Left forelimb (tissue), 1 donor: ENCODE measurements at places on chromosomes 11 and 22.
A peak's percentile ranks its signal among the peaks of the same experiment; 100 is the strongest.

- peak; percentile 37 for DNase-seq
Measured at GRCh38 chr22:43850529-43850928, 11.8 kb downstream of the SULT4A1 start.

DNA sequence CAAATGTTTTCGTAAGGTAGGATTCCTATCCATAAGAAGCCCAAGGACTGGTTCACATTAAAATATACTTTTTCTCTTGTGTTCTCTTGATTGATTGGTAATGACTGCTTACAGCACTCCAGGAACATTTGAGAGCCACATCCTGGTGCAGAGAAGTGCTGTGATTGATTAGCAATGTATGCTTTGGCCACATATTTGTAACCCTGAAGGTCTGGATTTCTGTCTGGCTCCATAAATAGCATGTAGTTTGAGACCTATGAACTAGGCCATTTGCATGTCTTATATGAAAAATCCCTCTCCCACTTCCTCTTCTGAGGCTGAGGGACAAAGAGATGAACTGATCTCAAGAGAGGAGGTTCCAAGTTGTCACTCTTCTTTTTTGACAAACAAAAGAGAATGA lies 49.3 kb upstream of the CD44 start:
- DNase-seq: no peak

GRCh38 chr11:2130881-2131352 lies 8.3 kb downstream of the IGF2 start:
- no peak for DNase-seq

- no peak for DNase-seq
Measured at GRCh38 chr11:914747-915501, 4.3 kb upstream of the CHID1 start.

DNA sequence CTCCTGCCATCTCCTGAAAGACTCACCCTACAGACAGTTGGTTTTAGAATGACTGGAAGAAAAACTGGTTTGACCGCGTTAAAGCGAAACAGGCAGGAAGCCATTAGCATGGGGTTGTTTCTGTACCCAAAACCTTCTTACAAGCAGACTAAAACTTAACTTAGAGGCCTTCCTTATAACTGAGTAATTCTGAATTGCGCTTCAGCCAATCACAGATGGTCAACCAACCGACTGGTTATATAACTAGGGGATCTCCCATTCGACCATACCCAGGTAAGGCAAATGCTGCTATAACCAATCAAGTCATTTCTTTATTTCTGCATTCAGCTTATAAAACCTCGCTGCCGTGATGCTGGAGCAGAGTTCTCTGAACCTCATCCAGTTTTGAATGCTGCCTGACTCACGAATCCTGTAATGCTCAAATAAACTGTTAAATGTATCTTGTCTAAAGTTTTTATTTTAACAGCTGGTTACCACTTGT lies 87.8 kb upstream of the DRD2 start:
- DNase-seq: no peak

GRCh38 chr11:32456864-32457263 lies 21.5 kb upstream of the WT1 start:
- DNase-seq: no peak

GRCh38 chr22:17471886-17472535 lies 91.3 kb upstream of the SLC25A18 start:
- no peak for DNase-seq

DNA sequence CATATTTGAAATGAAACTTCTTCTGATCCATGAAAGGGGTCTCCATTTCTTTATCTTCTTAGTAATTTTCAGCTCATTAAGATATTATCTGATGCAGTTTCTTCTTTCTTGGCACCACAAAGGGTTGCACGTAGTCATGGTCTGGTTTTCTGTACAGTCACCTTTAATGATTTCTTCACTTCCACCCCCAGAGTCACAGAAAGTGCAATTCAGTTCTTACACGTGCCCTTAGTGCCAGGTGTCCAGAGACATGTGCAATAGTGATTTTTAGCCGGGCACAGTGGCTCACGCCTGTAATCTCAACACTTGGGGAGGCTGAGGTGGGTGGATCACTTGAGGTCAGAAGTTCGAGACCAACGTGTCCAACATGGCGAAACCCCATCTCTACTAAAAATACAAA lies 202.8 kb upstream of the MTNR1B start:
- no peak for DNase-seq

GRCh38 chr11:12497431-12497830 lies 120.1 kb downstream of the PARVA start:
- no peak for DNase-seq

- DNase-seq: no peak
Measured at GRCh38 chr11:60459345-60459744, 3.7 kb downstream of the MS4A1 start.

- peak; percentile 81 for DNase-seq
Measured at GRCh38 chr22:21014726-21015465, at the start of gene P2RX6. P2RX6 (plus strand) TSS chr22:21015165; CDS start chr22:21015175, 10 bp downstream.

DNA sequence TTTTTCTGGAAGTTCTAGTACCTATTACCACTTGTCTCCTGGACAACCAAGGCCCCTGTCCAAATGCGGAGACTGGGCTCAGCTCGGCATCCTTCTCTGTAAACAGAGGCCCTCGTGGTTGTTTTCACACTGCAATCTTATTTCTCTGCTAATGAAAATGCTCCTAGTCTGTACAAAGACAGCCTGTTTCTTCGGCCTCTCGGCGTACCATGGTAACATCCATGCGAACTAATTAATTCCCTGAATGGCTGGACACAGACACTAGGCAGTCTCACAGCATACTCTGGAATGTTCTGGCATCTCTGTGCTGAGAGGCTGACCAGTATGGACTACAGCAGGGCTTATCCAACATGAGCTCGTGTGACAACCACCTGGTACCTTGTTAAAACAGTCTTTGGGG lies 5.7 kb downstream of the POLR3H start:
- DNase-seq: no peak

DNA sequence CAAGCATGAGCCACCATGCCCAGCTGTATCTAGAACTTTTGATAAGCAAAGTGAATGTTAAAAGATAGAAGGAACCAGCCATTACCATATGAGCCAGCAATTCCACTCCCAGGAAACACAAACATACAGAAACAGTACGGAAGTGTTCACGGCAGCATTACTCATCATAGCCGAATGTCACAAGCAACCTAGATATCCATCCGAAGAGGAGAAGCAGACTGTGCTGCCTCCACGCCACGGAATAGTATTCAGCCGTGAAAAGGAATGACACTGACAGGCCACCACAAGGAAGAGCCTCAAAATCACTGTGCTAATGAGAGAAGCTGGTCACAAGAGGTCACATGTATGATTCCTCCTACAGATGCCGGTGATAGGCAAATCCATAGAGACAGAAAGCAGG lies 17.6 kb upstream of the MGAT3 start:
- no peak for DNase-seq

GRCh38 chr11:130924750-130925149 lies 8.5 kb upstream of the SNX19 start:
- no peak for DNase-seq

DNA sequence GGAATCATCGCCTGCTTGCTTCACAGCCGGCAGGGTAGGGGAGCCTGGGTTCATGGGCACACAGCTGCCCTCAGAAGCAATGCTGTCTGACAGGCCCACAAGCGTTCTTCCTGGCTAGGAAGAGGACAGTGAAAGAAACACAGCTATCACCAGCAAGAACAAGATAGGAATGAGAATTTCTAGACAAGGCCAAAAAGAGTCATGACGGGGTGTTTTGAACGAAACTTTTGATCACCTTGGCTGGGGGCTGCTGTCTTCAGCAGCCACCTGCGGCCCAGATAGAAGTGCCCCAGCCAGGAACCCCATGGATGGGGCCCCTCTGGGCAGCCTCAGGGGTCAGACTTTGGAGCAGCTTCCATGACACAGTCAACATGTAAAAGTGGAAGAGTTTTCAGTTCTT lies 41.8 kb downstream of the GAB4 start:
- DNase-seq: no peak

DNA sequence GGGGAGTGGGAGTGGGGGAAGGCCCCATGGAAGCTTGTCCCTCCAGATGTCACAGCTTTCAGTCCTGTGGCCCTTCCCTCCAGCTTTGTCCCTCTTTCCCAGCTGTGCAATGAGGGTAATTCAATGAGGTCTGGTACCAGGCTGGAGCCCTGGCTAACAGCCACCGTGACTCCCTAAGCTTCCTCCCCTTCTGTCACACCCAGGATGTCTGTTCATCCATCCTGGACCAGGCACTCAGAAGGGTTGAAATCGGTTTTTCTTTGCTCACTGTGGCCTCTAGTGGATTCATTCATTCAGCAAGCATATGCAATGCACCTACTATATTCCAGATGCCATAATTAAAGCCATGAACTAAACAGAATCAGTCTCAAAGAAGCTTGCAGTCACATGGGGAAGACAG lies 38.7 kb downstream of the SYT13 start:
- no peak for DNase-seq

- DNase-seq: no peak
Measured at GRCh38 chr11:19162951-19163505, 38.8 kb downstream of the CSRP3 start.

GRCh38 chr11:87300640-87301380 lies 263.1 kb downstream of the TMEM135 start:
- DNase-seq: no peak

DNA sequence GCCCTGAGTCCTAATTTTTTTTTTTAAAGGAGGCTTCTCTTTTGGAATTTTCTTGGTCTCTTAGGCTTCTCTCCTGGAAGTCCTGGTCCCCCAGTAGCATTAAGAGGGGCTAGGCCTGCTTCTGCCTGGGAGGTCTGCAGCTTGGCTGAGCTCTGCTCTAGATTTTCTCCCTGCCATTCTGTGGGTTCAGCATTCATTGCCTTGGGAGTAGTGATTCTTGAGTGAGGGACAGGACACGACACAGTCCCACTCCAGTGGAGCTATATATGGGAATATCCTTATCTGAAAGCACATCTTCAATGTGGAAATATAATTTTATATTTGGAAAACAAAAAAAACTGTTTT lies 3.7 kb downstream of the IGSF22 start:
- DNase-seq: no peak

- no peak for DNase-seq
Measured at GRCh38 chr11:1936781-1937615, 10.1 kb upstream of the MRPL23 start.

DNA sequence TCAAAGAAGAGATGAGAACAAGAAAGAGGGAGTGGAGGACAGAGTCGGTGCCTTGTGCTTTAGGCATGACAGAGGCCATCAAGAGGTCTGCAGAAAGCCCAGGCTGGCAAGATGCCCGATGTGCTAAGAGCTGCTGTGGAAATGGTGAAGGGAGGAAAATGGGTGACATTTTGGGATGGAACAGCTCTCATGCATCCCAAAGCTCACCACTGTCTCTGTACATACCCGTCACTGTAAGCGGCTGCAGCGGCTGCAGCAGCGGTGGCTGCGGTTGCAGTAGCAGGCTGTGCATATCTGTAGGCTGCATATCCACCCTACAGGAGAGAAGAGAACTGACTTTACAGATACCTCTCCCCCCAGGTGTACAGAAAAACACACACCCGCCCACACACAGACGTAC lies 28.6 kb downstream of the APOL5 start:
- DNase-seq: no peak

DNA sequence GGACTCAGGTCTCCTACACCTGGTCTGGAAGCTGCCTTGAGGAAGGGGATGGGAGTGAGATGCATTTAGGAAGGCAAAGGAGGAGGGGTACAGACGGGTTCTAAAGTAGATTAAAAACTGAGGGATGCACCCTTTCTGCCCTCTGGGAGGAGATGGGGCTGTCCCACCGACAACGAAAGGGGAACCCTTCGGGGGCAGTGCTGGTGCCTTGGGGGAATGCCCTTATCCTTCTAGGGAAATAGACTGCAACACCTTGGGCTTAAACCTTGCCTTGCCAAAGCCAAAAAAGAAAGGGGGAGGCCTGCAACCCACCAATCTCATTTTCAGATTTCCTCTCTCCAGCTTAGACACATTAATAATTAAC lies 89.8 kb downstream of the PLEKHA7 start:
- DNase-seq: no peak

- DNase-seq: no peak
Measured at GRCh38 chr11:93542811-93543229, 371 bp downstream of the SMCO4 start.

GRCh38 chr11:78193806-78194205 lies 5.1 kb downstream of the USP35 start:
- no peak for DNase-seq

DNA sequence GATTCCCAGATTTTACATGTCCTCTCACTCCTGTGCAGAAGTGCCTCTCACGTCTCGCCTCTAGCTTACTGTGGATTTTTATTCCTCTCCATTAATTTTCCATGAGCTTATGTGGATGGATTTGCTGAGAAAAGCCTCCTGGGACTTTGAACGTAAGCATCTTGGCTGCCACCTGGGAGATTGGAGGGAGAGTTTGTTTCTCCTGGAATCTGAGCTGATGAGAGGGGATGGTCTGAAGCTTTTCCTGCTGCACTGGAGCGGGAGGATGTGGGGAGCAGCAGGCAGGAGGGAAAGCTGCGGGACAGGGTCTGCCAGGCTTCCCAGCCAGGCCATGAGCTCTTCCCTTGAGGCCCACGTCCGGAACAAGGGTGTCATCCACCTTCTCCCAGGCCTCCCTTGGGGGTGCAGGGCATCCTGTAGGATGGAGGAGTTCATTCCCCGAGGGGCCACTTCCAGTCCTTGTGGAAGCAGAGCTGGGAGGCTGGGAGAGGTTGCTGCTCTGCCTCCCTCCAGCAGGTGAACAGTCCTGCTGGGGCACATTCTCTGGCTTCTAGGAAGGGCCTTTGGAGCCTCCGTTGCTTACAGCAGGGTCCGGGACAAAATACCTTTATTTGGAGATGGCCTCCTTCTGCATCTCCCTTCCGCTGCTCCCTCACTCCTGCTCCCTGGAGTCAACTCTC lies 3.6 kb upstream of the SHANK2 start:
- no peak for DNase-seq
